ENCODE measurements at places on chromosomes 4 and X.

DNA sequence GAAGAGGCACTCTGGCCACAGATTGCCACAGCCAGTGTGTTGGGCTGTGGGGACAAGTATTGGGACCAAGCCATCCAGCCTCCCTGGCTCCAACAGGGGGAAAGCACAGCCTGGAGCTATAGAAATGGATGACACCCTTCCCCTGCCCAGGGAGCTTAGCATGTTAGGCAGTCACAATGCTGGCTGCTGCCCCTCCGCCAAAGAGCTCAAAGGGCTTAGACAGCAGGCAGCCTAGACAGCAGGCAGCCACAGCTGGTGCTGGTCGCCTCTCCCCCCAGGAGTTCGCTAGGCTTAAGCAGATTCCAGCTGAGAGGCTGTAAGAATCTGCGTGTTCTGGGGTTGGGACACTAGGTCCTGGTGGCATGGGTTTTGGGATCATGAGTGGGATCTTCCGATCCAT lies 94.5 kb upstream of the MXRA5 start:
- DNase-seq, result no peak

- no peak for DNase-seq
Measured at GRCh38 chr4:129179276-129179675, 83.3 kb downstream of the C4orf33 start.

DNA sequence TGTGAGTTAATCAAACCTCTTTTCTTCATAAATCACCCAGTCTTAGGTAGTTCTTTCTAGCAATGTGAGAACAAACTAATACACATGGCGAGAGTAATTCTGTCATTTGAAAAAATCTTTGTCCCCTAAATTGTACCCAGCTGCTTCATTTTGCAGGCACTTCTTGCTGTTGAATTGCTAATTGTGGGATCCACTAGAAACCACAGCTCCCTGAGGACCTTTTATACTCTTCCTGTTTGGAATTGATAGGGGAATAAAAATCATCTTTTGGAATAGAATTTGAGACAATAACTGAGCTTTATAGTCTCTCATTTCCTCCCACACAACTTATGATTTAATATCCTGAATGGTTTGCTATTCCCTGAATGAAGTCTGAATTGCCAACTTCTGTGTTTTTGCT lies 170.2 kb downstream of the PACRGL start:
- DNase-seq, result no peak

DNA sequence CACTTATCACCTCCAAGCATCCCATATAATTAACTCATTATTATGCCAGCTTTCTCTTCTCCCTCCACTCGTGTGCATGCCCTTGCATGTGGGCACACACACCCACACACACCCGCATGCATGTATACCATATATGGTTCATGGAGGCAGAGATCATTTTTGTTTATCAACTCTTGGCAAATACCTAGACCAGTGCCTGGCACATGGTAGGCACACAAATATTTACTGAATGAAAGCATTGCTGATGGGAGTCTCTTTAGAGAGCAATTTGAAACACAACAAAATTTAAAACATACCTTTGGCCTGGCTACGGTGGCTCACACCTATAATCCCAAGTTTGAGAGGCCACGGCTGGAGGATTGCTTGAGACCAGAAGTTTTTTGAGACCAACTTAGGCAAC lies 51.1 kb upstream of the SLC10A4 start:
- no peak for DNase-seq

- DNase-seq, result no peak
Measured at GRCh38 chr4:53916431-53916889, 147.9 kb downstream of the CHIC2 start.

DNA sequence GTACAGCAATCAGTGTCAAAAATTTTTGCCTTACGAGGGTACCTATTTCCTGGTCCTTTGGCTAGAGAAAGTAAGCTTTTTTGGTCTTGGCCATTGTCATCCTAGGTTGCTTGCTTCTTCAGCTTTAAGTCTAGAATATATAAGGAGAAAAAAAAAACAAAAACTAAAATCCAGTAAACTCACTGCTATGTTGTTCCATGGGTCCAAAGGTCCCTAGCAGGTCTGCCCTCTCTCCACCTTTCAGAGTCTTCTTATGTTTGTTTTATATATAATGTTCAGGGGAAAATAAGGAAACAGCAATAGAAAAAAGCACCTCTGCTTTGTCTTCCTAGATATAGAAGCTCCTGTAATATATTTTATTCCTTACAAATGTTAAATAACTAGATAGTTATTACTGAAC lies 18.1 kb upstream of the BMP2K start:
- DNase-seq, result no peak

DNA sequence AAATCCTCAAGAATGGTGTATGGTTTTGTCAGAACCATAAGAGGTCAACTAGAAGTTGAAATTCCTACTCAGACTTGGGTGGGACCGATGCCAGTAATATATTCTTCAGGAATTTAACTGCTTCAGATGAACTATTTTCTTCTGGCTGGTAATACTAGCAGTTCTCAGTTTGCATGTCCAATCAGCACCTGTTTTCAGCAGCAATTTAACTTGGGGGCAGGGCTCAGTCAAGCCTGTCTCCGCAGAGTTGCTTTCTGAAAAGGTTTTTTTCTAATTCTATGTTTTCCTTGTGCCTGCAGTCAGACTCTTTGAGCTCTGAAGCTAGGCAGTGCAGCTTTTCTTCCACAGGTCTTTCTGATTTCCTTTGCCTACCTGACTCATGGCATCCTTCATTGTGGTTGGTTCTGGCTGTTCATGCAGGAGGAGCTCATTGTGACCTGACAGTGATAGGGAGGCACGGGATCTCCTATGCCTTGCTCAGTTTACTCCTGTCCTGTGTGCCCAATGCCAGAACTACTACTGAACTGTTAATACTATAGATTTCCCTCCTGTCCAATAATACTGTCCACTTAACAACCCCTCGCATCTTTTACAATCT lies 17.3 kb upstream of the FMR1 start:
- no peak for DNase-seq

- no peak for DNase-seq
Measured at GRCh38 chr4:3352505-3352904, 59.7 kb downstream of the RGS12 start.

DNA sequence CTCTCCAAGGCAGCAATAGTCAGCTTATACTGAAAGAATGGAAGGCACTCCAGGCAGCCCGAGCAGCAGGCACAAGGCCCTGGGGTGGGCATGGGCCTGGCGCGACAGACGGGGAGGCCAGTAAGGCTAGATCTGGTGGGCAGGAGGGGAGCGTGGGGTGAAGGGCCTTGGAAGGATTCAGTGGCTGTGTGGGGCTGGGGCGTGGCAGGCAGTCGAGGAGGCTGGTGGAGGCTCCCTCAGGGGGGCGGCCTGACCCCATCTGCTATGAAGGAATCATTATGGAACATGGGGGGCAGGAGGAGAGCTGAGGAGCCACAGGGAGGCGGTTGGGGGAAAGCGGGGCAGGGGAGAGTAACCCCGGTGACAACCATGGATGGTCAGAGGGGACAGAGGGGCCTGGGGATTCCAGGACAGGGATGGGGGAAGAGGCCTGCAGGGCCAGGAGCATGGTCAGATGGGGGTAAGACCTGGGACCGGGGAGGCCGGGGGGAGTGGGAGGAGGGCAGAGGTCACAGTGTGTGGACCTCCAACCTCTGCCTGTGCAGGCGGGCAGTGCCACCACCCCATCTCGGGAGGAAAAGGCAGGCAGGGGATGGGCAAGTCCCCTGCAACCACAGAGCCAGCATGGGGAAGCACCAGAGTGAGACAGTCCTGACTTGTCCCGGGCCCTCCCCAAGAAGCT lies 70.3 kb downstream of the ACOX3 start:
- DNase-seq, result no peak

GRCh38 chr4:147289181-147289580 lies 191.7 kb upstream of the EDNRA start:
- DNase-seq, result no peak

- no peak for DNase-seq
Measured at GRCh38 chr4:139574641-139575040, 18.6 kb upstream of the SETD7 start.

GRCh38 chr4:16140231-16140878 lies 56.5 kb upstream of the PROM1 start:
- no peak for DNase-seq

- DNase-seq, result no peak
Measured at GRCh38 chr4:24842356-24842755, 47.0 kb downstream of the SOD3 start.

GRCh38 chr4:140004549-140004895 lies 149.5 kb downstream of the MAML3 start:
- peak; percentile 81 for DNase-seq

- no peak for DNase-seq
Measured at GRCh38 chr4:13151194-13151593, 332.9 kb downstream of the RAB28 start.

DNA sequence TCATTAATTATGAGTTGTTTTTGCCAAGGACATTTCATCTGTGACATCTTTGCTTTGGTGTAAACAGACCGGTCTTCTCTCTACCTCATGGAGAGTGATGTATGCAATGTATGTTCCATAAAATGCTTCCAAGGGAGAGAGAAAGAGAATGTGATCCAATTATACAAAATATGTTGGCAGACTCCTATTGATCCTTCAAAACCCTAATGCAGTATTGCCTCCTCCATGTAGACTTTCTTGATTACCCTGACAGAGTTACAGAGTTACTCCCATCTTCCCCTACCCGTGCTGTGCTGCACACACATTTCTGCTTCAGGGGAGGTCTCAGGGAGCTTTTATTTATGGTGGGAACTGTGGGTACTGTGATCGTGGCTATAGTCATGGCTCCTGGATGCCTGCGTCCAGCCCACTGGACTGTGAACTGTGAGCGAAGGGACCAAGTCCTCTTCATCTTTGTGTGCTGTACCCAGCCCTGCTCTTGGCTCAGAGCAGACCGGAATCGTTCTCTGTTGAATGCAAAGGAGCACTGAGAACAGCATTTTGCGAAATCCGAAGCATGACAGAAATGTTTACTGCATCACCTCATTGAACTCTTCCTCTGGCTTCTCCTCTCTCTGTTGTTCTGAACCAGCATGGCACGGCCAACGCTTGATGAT lies 32.7 kb downstream of the SORCS2 start:
- DNase-seq, result no peak

GRCh38 chrX:1164322-1165288 lies 47.8 kb downstream of the CRLF2 start:
- no peak for DNase-seq

DNA sequence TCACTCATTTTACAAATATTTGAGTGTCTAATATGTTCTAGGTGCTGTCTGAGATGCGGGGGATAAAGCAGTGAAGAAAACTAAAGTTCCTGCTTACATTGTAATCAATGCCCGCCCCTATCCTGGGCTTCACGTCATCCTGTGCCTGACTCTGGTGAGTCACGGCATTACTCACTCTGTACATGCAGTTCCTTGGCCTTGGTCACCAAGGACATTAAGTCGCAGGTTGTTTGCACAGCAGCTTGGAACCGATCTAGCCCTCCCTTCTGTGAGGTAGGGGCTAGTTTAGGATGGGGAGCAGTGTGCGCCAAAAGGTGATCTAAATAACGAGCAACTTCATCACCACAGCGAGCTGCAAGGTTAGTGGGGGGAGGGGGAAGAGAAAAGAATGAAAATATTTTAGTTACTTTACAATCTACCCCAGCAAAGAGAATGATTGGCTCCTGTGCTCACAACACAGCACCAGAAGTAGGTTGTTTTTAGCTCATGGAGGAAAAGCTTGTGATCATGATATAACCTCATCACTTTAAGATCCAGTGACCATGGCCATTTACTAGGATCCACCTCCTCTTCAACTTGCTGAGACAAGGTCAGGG lies 48.0 kb upstream of the HDAC8 start:
- no peak for DNase-seq

DNA sequence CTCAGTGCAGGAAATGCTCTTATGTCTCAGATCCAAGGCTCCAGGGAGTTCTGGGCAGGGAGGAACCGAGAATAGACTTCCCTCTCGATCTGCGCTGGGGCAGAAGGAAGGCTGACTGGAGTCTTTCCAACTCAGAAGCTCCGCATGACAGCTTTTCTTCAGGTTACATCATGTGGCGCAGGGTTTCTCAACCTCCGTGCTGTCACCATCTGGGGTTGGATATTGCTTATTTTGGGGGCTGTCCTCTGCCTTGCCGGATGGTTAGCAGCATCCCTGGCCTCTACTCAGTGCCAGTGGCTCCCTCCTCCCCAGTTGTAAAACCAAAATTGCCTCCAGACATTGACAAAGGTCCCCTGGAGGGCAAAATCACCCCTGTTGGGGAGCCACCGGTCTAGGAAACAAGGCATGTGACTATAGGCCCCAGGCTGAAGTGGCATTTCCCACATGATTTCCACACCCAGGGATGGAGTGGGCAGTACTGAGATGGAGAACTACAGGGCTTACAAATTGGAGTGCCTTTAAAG lies 21.4 kb downstream of the REELD1 start:
- no peak for DNase-seq

DNA sequence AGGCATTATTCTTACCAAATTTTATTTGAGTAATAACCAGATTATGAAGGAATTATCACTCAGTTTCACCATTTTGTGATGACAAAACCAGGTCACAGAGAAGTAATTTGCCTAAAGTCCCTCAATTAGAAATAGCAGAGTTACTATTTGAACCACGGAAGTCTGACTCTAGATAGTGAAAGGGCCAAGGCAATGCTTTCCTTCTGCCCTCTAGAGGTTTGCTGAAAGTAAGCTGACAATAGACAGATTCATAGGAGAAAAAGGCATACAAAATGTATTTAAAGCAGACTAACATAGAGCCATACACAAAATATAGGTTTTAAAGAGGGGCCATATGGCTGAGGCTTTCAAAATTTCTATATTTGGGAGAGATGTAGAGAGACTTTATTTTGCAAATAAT lies 43.1 kb downstream of the CXXC4 start:
- no peak for DNase-seq

DNA sequence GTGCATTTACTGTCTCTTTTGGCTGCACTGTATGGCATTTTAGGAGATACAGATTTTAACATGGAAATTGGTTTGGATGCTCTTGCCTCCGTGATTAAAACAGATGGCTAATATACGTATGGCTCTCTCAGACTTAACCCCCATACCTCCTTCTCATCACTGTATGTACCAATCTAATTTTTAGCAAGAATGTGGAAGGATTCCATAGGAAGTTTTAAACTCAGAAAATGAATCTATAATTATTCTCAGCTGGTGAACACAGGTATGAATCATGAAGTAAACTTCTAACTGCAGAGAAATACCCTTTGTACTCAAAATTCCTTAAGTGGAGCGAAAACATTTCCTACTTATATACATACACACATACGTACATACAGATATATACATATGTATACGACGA lies 210.5 kb upstream of the NEIL3 start:
- no peak for DNase-seq

GRCh38 chrX:38220415-38221390 lies at the start of gene SRPX:
SRPX (minus strand) TSS chrX:38220871; CDS start chrX:38220792, 79 bp downstream.
- DNase-seq, result no peak

DNA sequence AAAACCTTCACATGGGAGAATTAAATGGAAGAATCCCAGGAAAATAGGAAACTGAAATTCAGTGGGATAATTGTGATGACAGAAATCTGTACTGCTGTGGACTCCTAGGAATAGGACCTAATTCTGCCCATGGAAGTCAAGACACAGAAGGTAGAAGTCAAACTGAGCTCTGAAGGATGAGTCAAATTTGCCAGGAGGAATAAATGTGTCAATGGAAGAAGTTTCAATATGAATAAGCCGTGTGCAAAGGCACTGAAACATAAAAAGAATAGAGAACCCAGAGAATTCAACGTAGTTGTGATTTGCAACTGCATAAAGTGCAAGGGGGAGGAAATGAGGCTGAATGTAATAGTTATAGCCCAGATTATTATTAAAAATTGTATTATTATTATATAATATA lies 11.6 kb downstream of the ENAM start:
- DNase-seq, result no peak

GRCh38 chrX:119698845-119699244 lies 5.9 kb upstream of the SEPTIN6 start:
- no peak for DNase-seq

GRCh38 chrX:148185631-148186030 lies 204.5 kb downstream of the FMR1NB start:
- no peak for DNase-seq

Data from cerebellar nuclear complex (tissue), 1 donor.